Activated T-cell treated with anti-CD3 and anti-CD28 coated beads for 24 hours (primary cell): ENCODE measurements at places on chromosomes 13 and 19.

GRCh38 chr13:41660411-41660810, 203.1 kb downstream of the RGCC start:
- DNase-seq = no peak

- no peak for DNase-seq
These were observed 28.2 kb downstream of the FCGBP start for GRCh38 chr19:39906283-39906682.

DNA sequence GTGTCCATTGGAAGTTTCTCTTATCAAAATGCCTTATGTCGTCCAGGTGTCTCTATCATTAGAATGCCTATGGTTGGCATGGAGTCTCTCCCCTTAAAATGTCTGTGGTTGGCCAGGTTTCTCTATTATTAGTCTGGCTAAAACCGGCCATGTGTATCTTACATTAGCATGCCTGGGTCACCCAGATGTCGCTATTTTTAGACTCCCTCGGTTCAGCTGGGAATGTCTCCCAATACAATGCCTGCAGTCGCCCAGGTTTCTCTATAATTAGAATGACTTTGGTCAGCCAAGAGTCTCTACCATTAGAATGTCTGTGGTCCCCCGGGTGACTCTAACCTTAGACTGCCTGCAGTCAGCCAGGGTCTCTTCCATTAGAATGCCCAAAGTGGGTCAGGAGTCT, 1536.1 kb downstream of the UQCRFS1 start:
- DNase-seq = no peak

DNA sequence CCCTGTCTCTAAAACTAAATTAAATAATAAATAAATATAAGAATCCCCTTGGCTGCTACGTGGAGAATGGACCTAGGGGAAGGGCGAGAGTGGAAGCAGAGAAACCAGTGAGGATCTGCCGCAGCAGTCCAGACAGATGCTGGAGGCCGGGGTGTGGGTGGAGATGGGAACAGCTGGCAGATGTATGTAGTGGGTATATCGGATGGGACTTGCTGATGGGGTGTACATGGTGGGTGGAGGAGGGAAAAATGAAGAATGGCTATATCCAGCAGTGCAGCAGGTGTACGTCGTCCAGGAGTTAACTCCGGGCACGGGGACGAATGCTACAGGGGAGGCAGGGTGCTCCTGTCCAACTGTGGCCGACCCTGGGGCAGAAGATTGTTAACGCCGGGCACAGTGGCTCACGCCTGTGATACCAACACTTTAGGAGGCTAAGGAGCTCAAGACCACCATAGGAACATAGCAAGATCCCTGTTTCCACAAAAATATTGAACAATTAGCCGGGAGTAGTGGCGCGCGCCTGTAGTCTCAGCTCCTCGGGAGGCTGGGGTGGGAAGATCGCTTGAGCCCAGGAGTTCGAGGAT, 654 bp downstream of the CEP89 start:
- no peak for DNase-seq

DNA sequence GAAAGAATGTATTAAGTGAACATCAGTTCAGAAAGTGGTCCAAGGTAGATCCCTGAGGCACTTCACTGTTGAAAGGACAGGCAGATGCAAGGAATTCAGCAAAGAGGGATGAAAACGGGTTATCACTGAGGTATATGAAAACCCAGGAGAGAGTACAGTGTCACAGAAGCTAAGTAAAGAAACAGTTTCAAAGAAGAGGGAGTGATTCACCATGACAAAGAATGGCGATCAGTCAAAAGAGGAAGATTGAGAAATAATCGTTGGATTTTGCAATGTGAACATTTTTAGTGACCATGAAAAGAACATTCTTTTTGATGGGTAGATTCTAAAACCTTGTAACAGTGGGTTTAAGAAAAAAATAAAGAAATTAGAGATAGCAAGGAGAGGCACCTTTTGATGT, 99.3 kb downstream of the EPSTI1 start:
- no peak for DNase-seq

GRCh38 chr13:49258089-49258796, 10.5 kb downstream of the CDADC1 start:
- DNase-seq = no peak

- no peak for DNase-seq
These were observed 1.3 kb downstream of the APOC2 start for GRCh38 chr19:44947041-44947581.

GRCh38 chr13:94323764-94324758, 155.4 kb downstream of the DCT start:
- DNase-seq = no peak

DNA sequence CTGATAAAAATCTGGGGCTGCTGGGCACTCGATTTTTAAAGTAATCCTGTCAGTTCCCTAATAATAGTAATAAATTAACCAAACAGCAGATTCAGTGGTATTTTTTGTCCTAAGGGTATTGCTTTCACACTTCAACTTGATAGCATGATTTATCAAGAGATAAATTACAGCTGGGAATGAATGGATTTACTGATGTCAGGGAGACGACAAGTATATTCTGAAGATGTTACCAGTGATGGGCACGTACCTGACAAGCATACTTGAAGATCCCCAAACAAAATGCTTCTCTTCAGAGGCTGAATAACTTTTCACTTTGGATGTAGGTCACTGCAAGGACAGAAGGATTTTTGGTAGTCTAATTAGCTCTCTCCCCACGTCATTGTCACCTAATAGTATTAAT, 82.0 kb downstream of the OLFM4 start:
- DNase-seq = no peak

- no peak for DNase-seq
These were observed 2.8 kb downstream of the FAM124A start for GRCh38 chr13:51225029-51225428.

DNA sequence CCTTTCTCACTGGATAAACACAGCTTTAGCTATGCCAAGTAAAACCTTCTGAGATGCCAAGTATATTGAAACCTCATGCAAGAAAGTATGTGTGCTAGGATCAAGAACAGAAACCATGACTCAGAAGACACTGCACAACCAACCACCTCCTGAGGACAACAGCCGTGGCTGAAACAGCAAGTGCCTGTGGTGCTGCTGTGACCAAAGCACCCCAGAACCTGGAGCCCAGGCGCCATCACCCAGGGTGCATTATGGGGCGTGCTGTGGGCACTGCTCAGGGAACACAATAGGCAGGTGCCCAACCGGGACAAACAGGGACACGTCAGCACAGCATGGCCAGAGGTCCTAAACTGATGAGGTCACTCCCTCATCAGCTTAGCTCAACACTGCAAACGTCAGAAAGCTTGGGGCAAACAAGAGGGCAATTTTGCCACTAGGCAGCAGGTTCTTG, 101.3 kb upstream of the SLC15A1 start:
- DNase-seq = peak; percentile 41

GRCh38 chr19:16571283-16571682, 932 bp downstream of the SLC35E1 start:
- DNase-seq = no peak

- DNase-seq = peak; percentile 68
These were observed 1.2 kb downstream of the BLVRB start for GRCh38 chr19:40464059-40465024.

DNA sequence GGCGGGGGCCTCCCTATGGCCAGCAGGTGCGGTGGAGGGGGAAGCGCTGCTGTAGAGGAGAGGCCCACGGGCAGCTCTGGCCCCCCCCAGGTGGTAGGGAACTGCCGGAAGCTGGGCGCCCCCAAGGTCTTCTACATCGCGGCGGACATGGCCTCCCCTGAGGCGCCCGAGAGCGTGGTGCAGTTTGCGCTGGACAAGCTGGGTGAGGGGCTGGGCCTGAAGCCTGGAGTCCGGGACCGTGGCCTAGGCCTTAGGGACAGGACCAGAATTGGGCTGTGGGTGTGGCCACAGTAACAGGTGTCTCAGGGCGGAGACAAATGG, 3.8 kb upstream of the RPL36 start:
- DNase-seq = no peak

GRCh38 chr13:50588491-50589130, 254.9 kb downstream of the DLEU7 start:
- no peak for DNase-seq

GRCh38 chr19:7852851-7853769, 21.1 kb downstream of the PRR36 start:
- DNase-seq = peak; percentile 64

- peak; percentile 84 for DNase-seq
These were observed at the start of gene ZNF569 for GRCh38 chr19:37466798-37467607. Gene ZNF569, minus strand, starts transcription at chr19:37467444. Its CDS starts 22,523 bp downstream, at chr19:37444921.

DNA sequence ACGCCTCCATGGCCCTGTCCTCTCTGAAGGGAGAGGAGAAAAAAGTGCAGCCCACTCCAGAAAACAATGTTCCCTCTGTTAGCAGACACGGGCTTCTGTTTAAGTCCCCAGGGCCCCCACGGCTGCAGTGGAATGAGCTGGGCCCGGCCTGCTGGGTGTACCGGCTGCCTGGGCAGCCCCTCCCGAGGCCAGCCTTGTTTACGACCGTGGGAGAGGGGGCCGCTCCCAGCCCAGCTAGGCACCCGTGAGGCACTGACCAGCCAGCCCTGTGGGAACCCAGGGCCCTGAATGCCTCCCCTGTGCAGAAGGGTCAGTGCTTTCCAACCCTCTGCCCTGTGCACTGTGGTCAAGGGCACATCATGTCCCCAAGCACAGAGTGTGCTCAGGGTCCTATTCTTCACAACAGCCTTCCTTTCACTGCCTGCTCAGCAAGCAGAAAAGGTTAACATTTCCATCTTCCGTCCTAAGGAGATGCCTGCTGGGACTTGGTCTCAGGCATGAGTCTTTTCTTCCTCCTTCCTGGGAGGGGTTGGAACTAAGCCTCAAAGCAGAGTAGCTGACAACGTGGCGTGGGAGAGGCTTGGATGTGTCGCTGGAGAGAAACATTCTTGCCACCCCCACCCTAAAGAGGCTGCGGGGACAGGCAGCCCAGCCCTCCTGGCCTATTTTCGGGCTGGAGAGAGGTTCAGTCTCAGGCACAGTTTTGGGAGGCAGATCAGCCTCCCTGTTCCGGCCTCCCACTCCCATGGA, 90.1 kb downstream of the RGCC start:
- no peak for DNase-seq

DNA sequence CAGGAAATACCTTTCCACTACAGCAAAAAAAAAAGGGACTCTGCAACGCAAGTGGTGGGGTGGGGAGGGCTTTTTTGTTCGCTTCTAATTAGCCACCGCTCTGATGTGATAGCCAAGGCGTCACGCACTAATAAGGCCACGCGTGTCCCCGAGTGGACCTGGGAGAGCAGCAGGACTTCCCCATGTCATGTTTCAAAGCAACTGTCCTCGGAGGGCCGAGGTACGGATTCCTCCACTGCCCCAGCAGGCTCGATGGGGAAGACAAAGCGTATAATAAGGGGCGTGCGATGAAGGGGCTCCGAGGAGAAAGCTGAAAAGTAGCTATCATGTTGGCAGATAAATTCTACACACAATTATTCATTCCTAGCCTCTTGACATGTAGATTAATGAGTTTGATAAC, 179.7 kb upstream of the ZNF507 start:
- no peak for DNase-seq

DNA sequence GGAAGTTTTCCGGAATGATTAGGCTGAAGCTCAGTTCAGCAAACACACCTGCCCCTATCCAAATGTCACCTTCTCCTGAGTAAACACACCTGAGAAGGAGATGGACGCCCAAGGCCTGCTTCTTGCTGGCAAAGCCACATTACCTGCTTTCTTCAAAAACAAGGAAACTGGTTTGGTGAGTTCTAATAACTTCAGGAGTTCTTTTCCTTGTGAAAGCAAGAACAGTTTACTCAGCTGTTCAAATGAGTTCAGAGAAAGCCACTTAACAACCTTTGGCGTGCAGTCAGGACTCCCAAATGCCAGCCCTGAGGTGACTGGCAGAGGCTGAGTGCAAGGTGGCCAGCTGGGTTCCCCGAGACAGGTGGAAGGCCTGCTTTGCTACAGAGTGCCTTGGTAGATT, 160.5 kb downstream of the STK24 start:
- no peak for DNase-seq

DNA sequence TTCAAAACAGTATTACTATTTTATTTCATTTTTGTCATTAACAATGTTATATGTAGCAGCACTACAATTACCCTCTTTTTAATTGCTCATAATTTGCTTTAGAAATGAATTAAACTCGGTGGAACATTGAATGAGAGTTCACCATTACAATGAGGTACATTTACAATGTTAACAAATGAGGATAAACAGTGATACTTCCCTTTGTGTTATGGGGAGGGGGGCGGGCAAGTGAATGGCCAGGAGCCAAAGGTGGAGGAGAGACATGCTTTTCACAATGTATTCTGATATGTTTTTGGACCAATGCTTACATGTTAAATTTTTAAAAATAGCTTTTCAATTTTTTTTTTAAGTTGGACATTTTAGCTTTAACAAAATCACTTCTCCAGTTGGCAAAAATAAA, 34.2 kb downstream of the NALCN start:
- DNase-seq = no peak

GRCh38 chr13:33236021-33236420, 49.5 kb downstream of the STARD13 start:
- no peak for DNase-seq

DNA sequence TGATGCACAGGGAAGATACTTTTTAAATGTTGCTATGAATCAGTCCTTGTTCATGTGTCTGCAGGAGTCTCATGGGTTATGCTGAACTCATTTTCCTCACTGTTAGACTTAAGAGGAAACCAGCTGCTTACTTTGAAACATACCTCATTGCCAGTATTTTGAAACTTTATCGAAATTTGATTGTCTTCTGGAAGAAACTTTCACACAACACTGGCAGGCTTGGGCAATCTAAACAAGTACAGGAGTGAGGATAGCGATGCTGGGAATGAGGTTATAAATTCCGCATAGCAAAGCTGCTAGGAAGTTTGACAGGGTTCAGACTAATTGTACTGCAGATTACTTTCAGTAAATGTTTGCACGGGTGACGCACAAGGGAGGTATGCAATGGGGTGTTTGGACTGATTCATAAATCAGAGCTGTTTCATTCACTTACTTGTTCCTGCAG, 245.7 kb downstream of the DNAJC15 start:
- DNase-seq = no peak

GRCh38 chr19:56222901-56223300, 20.8 kb downstream of the ZSCAN5C start:
- DNase-seq = no peak

GRCh38 chr13:108176685-108177274, 38.6 kb downstream of the LIG4 start:
- DNase-seq = peak; percentile 18

DNA sequence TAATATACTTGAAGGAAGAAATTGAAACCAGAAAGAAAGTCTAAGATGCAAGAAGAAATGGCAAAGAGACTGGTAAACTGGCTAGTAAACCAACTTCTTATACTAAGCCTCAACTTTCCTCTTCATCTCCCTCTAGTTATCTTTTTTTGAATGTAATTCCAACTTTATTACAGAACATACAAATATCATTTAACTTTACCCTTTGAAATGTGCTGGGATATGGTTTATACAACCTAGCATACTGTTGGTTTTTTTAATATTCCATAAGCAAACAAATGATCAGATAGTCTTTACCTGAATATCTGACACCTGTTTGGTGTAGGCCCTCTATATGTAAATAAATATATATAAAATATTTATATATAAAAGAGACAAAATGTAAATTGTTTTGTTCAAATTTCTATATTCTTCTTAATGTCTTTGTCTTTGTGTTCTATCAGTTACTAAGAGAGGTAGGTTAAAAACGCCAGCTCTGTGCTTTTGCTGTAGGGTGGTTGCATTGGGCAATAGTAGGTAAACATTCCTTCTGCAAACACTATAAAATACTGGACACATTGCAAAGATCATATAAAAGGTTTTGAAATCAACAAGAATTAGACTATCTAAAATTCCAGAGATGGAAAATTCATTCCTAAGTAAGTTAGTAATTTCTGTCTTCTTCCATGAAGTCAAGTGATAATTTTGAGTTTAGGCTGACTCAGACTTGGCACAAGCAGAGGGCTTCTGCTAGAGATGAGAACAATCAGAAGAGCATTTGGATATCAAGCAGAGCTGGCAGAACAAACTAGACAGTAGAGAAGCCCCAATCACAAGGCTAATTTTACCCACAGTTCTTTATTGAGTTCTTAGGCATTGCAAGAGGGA, 383.3 kb downstream of the RFC3 start:
- DNase-seq = no peak
